ENCODE measurements at places on chromosomes 13 and 19.

- no peak for DNase-seq
Measured at GRCh38 chr19:31253526-31254179, 95.6 kb downstream of the TSHZ3 start.

GRCh38 chr13:83153848-83154247, 728.4 kb downstream of the SLITRK1 start:
- no peak for DNase-seq

DNA sequence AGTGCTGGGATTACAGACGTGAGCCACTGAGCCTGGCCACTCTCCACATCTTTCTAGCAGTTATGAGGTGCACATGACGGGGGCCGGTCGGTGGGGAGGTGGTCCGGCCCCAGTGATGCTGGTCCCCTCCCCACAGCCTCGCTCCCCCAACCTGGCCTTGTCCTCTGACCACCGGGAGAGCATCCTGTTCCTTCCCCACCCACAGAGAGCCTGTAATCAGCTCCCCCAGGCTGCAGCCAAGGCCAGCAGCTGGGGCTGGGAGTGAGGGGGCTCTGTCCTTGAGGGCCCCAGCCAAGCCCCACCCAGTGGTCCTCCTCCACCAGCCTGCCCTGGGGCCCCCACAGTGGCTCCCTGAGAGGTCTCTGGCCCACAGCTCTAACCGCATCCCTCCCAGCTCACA, 3.0 kb upstream of the INSL3 start:
- DNase-seq: no peak

- no peak for DNase-seq
Measured at GRCh38 chr13:74280093-74280794, 146.0 kb upstream of the KLF12 start.

DNA sequence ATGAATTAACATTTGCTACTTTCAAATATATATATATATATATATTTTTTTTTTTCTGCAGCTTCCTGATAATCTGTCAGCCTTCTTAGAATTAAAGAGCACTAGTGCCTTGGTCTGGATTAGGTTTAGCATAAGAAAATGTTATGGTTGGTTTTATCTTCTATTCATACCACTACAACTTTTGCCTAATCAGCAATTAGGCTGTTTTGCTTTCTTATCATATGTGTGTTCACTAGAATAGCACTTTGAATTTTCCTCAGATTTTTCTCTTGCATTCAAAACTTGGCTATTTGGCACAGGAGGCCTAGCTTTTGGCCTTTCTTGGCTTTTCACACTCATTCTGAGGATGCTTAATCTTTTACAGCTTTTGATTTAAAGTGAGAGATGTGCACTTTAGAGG, 1468.1 kb downstream of the PCDH9 start:
- DNase-seq: no peak

DNA sequence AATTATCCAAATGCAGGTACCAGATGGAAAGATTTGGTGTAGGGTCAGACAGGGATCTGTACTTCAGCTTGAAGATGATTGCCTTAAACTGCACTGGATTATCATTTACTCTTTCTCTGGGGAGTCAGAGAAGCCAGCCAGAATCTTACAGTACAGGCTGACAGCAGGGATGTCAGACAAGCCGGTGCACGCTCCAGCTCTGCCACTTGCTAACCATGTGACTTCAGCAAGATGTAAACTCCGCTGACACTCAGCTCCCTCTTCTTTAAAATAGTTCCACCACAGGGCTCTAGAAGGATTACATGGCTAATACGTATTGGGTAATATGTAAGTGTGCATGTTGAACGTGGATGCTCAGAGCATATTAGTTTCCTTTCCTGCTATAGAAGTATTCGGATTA, 251.4 kb upstream of the MAB21L1 start:
- no peak for DNase-seq

All from stimulated activated CD8-positive, alpha-beta memory T cell treated with anti-CD3 and anti-CD28 coated beads, Interleukin-15, amount 100 ng/mL, for 48 hours (primary cell).